ENCODE measurements at places on chromosomes 5 and 9. TPM values are rescaled to one million over a fixed set of nuclear protein-coding genes. Genes with fewer than 3 reads are reported as not detected.

The FOXD4L5 gene
- not detected for total RNA-seq

- no peak for DNase-seq
These were observed 1.1 kb downstream of the GPBP1 start for GRCh38 chr5:57174890-57175510.

The PCDHB10 gene
- total RNA-seq = 2.5 TPM

GRCh38 chr5:170333161-170333910, 35.8 kb upstream of the LCP2 start:
- DNase-seq = no peak

The TENT4A gene
- total RNA-seq = 7.3 TPM

The AUH gene
- total RNA-seq = 16.3 TPM

DNA sequence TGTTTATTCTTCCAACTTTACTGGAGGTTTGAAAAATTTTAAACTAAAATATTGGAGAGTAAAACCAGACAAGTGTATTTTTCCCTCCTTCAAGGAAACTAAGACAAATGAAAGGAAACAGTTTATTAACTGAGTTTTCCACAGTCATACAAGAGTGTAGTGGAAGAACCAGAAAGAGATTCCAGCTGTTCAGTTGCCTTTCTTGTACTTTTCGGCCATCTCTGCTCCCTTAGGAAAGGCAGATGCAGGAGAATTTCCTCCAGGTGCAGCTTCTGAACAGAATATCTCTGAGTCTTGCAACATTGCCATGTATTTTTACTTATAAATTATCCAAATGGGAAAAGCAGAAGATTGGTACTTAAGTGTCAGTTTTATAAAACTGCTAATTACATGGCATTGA, 217.1 kb downstream of the MAST4 start:
- no peak for DNase-seq

DNA sequence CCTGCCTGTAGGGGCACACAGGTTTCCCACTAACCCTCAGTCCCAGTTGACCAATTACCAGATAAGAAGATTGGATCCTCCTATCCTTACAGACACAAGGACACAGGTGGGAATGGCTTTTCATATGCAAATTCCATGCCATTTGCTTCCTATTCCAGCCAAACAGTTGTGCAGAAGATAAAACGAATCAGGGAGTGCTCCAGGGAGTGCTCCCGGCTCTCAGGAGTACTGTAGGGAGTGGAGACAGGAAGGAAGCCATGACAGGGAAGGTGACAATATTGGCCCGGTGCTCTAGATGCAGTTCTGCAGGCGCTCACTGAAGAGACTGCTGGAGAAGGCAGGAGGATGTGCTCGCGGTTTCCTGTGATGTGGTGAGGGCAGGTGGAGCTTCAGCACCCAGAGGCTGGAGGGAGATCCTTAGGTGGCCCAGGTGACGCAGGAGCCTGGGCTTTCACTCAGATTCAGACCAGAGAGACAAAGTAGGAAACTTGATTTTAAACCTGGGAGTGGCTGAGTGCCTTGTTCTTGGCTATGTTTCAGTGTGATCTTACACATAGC, 260.0 kb downstream of the AUH start:
- DNase-seq = no peak

DNA sequence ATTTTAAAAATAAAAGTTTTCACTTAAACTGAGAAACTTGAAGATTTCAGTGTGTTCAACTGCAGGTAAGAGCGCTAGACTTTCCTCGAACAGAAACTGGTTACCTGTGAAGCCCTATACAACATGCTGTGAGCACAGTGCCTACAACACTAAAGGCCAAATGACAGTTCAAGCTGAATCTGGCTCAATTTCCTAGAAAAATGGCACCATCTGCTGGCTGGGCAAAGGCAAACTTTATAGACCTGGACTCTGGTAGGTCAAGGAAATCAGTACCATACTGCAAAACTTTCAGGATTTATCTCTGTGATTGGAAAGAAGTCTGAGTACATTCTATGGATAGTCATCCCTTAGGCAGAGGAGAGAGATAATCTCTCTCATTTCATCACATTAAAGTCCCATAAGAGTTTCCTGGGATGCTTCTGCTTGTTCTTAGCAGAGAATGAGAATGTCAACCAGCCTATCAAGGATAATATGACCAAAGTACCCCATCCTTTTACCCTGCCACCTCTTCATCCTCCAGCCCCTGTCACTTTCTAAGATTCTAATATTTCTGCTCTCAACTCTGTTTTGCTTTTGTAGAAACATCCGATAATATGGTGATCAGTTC, 31.8 kb upstream of the FOXB2 start:
- DNase-seq = no peak

- no peak for DNase-seq
These were observed 291.9 kb upstream of the PDE4D start for GRCh38 chr5:60185231-60186099.

- peak; percentile 91 for DNase-seq
These were observed 13.6 kb upstream of the GM2A start for GRCh38 chr5:151239237-151239861.
